Suppressor macrophage (primary cell): ENCODE measurements at places on chromosomes 16 and 17.
A peak's percentile ranks its signal among the peaks of the same experiment; 100 is the strongest.

GRCh38 chr16:11088074-11088730 lies 143.8 kb downstream of the CLEC16A start:
- no peak for DNase-seq

DNA sequence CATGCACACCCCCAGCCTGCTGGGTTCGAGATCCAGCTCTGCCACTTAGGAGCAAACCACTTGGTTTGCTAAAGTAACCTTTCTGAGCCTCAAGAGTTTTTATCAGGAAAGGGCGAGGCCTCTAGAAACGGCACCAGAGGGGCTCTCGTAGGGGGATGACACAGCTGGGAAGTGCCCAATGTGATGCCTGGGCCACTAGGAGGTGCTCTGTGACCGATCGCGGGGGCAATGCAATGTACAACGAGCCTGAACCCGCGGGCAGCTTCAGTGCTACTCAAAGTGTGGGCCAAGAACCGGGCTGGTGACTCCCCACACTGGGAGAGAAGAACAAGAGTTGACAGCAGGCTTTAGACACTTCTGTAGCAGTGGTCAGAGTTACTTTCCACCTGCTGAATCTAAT lies 9.4 kb downstream of the C16orf89 start:
- DNase-seq: peak; percentile 80

GRCh38 chr17:17683710-17684365 lies 2.6 kb downstream of the RAI1 start:
- DNase-seq: no peak

- no peak for DNase-seq
Observed at GRCh38 chr17:7667656-7668406, 17.1 kb downstream of the ATP1B2 start.

DNA sequence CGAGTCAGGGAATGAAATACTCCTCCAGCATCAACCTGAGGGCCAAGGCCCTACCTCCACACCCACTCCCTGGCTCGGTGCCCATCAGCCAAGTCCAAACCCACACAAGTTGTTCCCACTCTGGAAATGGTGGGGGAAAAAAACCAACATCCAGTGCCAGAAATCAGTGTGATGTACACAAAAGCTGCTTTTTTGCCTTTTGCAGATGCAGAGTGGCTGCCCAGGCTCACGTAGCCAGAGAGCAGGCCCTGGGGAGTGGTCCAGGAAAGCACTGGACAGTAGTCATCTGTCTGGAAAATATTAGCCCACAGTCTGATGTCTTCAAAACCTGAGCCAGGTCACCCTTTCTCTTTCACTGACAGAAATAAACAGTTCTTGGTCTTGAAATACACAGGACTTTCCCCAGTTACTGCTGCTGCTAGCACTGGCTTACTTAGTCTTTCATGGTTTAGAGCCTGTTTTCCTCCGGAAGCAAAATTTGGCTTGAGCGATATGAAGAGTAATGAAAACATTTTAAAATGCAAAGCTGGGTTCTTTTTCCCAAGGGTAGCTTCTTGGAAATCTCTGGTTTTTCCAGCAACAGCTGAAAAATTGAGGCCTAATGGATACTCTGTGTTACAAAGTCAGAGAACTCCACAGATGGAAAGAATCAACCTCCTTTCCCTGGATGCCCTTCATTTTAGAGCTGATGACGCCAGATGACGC lies 18.2 kb upstream of the NOS2 start:
- DNase-seq: no peak

DNA sequence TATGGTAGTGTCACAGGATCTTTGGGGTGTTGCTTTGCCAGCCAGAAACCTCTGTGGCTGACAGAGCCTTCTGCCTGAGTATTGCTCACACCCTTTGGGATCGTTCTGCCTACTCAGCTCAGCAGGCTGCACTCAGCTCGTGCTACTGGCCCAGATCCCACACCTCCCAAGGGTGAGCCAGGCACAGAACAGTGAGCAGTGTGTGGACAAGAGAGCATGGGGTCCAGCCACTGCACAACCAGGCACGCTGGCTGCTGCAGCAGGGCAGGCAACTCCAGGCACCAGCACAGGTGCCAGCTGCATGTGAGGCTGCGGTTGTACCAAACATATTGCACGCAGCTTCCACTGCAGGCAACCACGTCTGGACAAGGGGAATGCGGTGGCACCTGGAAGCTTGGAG lies 84.9 kb downstream of the CYB561 start:
- no peak for DNase-seq
